ENCODE measurements at places on chromosomes 6 and 20.

DNA sequence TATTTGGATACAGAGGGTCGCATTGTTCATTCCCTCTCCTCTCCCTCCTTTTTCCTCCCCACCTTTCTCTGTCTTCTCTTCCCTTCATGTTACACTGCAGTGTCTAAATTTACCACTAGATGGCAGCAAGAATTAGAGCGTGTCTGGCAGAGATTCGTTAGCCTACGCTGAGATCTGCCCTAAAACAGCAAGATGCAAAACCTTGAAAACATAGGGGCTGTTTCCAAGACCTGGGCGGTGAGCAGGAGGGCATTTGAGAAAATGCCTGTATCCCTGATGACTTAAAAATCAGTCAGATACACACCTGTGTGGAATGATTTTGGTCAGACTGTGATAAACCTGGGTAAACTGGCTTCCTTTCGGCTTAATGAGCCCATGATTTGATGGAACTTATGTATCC, 101.5 kb upstream of the ISM1 start:
- peak; percentile 66 for DNase-seq

- DNase-seq, result no peak
These were observed 579.8 kb upstream of the AGPAT4 start for GRCh38 chr6:161853657-161854056.

- no peak for DNase-seq
These were observed 31.9 kb downstream of the FOXO3 start for GRCh38 chr6:108592371-108593337.

- no peak for DNase-seq
These were observed 147.2 kb downstream of the DOK5 start for GRCh38 chr20:54622333-54623295.

DNA sequence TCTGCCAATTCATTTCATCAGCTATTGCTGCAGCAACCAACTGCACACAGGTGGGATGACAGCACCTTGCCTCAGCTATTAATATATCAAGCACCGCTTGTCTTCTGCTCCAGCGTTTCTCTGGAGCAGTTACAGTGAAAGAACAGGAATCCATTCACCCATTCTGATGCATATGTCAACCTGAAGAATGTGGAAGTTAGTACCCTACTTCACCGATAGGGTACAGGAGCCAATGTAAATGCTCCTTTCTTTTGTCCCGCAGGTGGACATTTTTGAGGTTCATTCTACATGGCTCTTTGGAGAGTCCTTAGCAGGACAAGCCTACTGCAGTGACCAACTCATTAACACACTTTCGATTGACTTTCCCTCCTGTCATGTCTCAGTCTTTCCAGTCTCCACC, 139.9 kb upstream of the PRND start:
- DNase-seq, result no peak

- no peak for DNase-seq
These were observed 10.7 kb upstream of the STMND1 start for GRCh38 chr6:17091122-17091521.

DNA sequence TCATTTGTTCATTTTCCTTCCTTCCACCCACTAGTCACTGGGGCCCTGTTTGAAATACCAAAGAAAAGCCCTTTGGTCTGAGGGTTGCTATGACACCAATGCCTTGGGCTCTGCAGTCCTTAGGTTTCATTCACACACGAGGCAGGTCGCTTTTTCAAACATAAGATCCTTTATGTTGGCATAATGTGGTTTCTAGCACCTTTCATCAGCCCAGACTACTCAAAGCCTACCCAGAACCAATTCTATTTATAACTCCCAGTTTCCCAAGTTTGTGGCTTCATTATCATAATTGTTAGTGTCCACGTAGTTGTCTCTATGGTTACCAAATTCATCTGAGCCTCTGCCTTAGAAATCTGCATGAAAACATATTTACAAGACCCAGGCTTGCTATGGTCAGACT, 6.6 kb upstream of the TP53RK start:
- DNase-seq, result no peak

GRCh38 chr6:77653816-77654215, 977 bp downstream of the MEI4 start:
- no peak for DNase-seq

GRCh38 chr6:111687652-111688051, 82.0 kb upstream of the TRAF3IP2 start:
- DNase-seq, result no peak

GRCh38 chr20:12860619-12861247, 148.0 kb upstream of the SPTLC3 start:
- no peak for DNase-seq

DNA sequence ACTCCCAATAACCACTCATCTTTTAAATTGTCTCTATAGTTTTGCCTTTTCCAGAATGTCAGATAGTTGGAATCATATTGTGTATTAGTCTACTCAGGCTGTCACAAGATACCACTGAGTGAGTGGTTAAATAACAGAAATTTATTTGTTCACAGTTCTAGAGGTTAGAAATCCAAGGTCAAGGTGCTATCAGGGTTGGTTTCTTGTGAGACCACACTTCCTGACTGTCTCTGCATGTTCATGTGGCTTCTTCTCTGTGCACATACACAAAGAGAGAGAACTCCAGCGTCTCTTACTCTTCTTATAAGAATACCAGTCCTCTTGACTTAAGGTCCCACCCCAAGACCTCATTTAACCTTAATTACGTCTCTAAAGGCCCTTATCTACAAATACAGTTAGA, 23.9 kb upstream of the PRSS35 start:
- DNase-seq, result no peak

GRCh38 chr20:16058268-16058667, 515.0 kb downstream of the KIF16B start:
- no peak for DNase-seq

GRCh38 chr20:36855241-36855657, 20.7 kb upstream of the TLDC2 start:
- DNase-seq, result no peak

- no peak for DNase-seq
These were observed 240.6 kb downstream of the FOXC1 start for GRCh38 chr6:1850121-1850839.

DNA sequence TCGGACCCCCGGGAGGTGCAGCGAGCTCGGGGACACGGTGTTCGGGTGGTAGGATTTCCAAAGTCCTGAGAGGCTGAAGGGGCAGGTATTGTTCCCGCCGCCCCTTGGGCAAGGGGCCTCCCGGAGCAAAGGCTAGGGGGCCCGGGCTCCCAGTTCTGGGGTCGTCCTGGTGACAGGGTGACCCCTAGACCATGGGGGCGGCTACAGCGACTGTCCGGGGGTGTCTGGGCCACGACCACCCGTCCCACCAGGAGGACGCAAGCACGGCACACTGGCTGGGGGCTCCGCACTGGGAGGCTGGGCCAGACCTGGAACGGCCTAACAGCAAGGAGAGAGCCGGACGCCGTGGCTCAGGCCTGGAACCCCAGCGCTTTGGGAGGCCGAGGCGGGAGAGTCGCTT, 55.6 kb downstream of the PRR18 start:
- DNase-seq, result no peak

- no peak for DNase-seq
These were observed 127.2 kb upstream of the TAB2 start for GRCh38 chr6:149190224-149190831.

DNA sequence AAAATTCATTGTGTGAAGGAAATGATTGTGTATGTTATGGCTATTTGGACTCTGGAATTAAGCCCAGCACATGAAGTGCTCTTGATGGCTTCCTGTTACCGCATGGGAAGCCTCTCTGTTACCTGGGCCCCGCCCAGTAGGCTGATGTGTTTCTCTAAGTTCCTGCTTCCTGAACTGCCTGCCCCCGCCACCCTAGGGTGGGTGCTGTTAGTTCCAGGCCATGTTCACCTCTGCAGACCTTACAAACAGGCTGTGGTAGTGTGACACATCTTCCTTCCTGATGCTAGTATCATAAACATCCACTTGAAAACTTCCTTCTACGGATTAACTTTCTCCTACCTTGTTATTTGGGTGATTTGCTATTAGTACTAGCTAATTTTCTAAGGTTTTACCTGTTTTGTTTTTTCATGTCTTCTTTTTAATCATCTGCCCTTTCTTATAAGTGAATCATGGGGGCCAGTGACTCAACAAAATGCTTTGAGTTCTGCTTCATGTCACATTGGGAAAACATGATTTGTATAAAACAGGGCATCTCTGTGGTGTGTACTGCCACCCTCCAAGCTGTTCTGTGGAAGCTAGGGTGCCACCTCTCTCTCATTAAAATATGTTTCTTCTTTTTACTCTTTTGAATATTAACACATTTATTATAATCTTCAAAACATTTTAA, 40.6 kb downstream of the SH3BGRL2 start:
- DNase-seq, result no peak

- DNase-seq, result peak; percentile 54
These were observed 1.7 kb downstream of the MUCL3 start for GRCh38 chr6:30942338-30943060.

GRCh38 chr6:33312361-33313104, 1.3 kb downstream of the TAPBP start:
- no peak for DNase-seq

GRCh38 chr6:149194820-149195558, 122.5 kb upstream of the TAB2 start:
- DNase-seq, result no peak

DNA sequence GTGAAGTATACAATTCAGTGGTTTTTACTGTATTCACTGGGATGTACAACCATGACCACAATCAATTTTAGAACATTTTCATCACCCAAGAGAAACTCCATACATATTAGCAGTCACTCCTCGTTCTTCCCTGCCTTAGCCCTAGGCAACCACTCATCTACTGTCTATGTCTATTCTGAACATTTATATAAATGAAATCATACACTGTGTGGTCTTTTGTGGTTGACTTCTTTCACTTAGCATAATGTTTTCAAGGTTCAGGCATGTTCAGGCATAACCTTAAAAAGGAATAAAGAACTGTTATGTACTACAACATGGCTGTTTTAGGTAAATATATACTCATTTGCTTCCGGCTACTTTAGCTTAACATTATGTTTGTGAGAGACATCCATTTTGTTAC, 37.3 kb downstream of the BLTP3A start:
- DNase-seq, result no peak

GRCh38 chr6:109458774-109459531, 3.4 kb upstream of the MICAL1 start:
- no peak for DNase-seq

- no peak for DNase-seq
These were observed 74.8 kb downstream of the ASCC3 start for GRCh38 chr6:100806296-100806695.

DNA sequence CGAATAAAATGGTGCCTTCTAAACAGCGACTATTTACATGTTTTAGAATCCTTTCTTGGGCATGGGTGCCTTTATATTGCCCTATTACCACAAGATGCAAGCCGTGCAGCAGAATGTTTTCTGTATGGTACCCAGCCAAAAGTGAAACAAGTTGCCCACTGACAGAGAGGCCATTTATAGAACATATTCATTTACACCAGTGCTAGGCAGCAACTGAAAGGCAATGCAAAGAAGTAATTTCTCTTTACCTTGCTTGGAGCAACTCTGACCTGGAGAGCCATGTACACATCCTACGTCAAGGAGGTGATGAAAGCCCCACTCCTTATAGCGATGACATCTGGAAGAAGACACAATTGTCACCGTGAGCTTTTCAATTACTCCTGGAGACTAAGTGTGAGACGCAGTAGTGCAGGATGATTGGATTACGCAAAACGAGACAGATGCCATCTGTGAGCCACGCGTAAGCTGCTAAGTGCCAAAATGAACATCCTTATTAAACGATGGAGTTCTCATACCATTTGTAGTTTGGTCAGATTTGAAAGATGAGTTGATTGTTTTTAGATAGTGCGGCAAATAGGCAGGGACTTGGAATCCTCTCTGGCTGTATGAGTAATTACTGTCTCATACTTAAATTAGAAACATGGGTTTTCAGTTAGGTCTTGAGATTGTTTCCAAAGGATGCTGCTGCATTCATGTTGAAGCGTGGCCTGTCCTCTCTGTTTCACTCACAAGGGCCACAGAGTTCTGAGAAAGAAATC, at the start of gene TMEM244:
TMEM244 (minus strand) TSS at position 408 of the 758 bp plus-strand sequence; CDS start at position 281, 127 bp downstream.
- peak; percentile 72 for DNase-seq

DNA sequence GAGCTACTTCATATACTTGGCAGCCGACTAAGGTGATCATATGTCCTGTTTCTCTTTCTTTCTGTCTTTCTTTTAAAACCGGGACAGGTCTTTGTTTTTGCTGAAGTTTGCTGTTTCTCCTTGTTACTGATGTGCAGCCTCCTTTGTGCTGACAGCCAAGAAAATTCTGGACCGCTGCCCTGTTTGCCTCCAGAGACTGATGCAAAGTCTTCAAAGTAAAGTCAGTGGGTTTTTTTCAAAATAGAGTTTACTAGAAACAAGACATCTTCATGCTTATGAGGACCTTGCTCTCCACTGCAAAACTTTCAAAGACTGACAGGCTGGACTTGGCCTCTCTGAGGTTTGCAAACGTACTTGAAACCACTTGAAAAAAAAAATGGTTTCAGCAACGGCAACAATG, 510.5 kb upstream of the MAP3K7 start:
- no peak for DNase-seq

Measured in D341Med (cell line).